ENCODE measurements at places on chromosomes 6 and 20. TPM values are rescaled to one million over a fixed set of nuclear protein-coding genes. Genes with fewer than 3 reads are reported as not detected.

GRCh38 chr6:4922488-4923037 lies 81.3 kb downstream of the RPP40 start:
- DNase-seq = no peak

DNA sequence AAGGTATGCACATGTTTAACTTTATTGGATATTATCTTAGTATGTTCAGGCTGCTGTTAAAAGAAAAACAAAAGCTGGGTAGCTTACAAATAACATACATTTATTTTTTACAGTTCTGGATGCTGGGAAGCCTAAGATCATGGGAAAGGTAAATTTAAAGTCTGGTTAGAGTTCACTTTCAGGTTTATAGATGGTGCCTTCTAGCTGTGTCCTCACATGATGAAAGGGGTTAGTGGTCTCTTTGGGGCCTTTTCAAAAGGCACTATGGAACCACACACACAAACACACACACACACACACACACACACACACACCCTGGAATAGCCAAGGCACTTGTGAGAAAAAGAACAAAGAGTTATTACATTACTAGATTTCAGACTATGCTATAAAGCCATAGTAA lies 805.8 kb upstream of the GJE1 start:
- no peak for DNase-seq

The FKBP1C gene
- not detected for total RNA-seq

The DOK5 gene
- not detected for total RNA-seq

DNA sequence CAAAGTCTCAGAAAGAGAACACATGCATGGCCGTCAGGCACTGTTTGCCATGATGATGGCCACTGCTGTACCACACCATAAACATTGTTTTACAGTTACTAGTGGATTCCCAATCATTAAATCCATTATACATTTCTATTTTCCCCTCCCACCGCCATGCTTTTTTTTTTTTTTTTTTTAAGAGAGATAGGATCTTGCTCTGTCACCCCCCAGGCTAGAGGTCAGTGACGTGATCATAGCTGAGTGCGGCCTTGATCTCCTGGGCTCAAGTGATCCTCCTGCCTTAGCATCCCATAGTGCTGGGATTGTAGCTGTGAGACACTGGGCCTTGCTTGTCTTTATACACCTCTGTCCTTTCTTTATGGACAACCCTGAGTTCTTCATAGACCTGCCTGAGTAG lies 4.3 kb upstream of the BTN3A3 start:
- DNase-seq = no peak

DNA sequence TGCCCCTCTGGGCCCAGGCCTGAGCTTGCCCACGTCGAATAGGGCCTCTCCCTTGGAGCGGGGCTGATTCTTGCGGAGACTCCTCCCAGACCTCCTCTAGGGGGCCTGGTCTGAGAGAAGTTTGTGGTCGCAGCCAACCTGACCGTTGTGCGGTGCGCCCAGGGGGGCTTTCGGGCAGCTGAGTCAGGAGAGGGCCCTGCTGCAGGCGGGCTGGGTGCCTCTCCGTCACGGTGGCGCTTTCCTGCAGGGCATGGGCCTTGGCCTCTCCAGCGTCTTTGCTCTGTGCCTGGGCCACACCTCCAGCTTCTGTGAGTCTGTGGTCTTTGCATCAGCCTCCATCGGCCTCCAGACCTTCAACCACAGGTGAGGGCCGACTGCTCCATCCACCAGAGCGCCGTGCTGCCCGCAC lies 12.9 kb downstream of the SLC17A9 start:
- DNase-seq = no peak

GRCh38 chr20:32829311-32830005 lies 9.7 kb downstream of the MAPRE1 start:
- DNase-seq = no peak

DNA sequence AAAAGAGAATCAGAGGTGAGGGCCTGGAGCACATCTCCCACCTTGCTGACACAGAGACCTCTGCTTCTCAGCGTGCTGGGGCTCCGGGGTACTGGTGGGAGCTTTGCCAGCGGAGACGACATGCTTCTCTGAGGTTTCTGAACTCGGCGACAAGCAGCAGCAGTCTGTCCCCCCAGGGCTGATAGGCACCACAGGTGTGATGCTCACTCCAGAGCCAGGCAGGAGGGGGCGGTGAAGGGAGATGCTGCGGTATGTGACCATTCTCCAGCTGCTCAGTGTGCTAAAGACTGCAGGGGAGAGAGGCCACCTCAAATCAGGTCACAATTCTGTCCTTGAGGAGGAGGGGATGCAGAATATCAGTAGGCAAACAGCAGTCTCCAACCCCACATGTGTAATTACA lies 219.9 kb downstream of the ALDH8A1 start:
- DNase-seq = no peak

DNA sequence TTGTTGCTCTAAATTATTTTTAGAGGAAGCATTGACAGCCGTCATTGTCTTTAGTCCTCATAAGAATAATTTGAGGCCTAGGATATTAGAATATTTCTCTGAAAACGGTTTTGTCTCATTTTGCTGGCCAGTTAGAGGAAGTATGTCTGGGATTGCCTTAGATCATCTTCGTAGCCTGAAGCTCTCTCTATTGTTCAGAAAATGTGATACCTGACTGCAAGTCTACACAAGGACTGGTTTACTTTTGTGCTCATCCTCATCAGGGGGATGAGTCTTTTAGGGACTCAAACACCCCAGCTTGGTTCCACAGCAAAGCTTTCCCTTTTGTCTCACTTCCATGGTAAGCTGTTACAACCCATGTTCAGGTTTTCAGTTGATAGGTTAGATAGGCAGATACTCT lies 141.8 kb downstream of the FARS2 start:
- no peak for DNase-seq

The CST4 gene
- total RNA-seq = not detected

DNA sequence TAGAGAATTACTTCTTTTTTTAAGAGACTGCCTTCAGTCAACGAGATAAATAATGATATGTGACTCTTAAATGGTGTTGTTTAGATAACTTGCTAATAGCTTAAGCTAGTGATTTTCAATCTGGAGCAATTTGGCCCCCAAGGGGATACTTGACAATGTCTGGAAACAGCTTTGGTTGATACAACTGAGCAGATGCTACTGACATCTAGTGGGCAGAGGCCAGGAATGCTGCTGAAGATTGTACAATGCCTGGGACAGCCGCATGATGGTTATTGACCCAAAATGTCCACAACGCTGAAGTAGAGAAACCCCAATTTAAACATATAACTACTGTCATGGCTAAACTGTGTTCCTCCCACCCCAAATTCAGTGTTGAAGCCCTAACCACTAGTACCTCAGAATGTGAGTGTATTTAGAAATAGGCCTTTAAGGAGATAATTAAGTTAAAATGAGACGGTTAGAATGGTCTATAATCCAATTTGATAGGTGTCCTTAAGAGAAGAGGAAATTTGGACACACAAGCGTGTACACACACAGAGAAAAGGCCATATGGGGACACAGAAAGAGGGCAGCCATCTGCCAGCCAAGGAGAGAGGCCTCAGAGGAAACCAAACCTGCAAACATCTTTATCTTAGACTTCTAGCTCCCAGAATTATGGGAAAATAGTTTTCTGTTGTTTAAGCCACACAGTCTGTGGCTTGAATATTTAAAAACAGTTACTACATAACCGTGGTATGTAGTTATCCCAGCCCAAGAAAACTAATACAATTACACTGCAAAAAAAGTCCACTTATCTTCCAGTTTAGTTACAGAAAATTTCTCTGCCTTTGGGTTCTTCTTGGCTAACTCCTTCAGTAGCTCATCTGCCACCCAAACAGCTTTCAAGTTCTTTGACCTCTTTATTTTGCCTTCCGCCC lies 22.2 kb downstream of the RWDD2A start:
- peak; percentile 56 for DNase-seq
